NCI-H1694 (cell line): ENCODE measurements at places on chromosomes 5 and 9.

DNA sequence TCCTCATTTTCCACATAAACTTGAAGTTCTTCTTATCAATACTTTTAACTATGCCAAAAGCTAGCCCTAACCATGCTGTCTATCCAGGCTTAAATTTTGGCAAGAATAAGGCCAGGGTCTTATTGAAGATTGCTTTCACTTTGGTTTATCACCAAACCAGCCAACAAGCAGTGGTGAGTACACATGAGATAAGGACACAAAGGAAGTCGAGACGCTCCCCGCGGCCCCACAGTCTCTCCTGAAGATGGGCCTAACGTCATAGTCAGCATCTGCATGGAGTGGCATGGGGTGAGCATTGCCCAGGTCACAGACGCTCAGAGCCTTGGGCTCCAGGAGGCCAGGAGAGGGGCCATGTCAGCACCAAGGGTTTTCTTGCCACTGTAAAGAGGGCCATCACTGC, 80.3 kb downstream of the ATPSCKMT start:
- DNase-seq: no peak

DNA sequence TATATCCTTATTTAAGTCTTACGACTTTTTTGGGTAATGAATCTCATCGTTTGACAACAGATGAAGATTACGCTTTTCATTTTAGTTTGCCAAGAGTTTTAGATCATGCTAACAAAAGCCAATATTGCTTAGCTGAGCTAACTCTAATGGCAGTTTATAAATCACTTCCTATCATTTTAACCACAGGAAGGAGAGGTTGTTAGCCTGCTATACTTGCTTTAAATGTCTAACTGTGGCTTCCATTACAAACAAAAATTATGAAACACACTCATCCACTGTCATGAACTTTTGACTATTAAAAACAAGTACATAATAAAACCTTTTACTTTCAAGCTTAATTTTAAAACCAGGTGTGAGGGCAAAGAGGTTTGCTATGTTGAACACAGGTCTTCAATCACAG, 53.7 kb upstream of the ANKH start:
- DNase-seq: no peak

DNA sequence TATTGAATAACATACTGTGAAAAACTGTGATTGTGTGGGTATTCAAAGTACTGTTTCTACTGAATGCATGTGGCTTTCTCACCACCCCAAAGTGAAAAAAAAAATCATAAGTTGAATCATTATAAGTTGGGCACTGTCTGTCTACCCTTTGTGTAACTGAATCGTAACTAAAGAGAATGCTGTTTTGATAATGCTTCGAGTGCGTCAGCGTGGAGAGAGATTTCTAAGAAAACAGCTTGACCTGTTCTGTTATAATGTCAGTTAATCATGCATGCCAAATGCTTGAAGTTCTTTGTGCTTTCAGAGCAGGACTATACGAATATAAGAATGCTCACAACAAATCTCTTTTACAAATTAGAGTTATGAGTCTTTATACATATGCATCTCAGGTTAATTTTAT, 148.8 kb upstream of the SGCD start:
- no peak for DNase-seq

GRCh38 chr9:11992866-11993265, 700.3 kb upstream of the TYRP1 start:
- no peak for DNase-seq

GRCh38 chr9:2621722-2622460, at the start of gene VLDLR:
TSS of gene VLDLR (plus strand) at chr9:2621787. CDS start at chr9:2622190, 403 bp downstream.
- DNase-seq: no peak

GRCh38 chr5:132760049-132760420, 12.8 kb downstream of the CCNI2 start:
- no peak for DNase-seq

- no peak for DNase-seq
These were observed 2054.0 kb upstream of the NUDT12 start for GRCh38 chr5:105616599-105616998.

GRCh38 chr5:167573370-167574127, 717.9 kb upstream of the WWC1 start:
- peak; percentile 67 for DNase-seq

DNA sequence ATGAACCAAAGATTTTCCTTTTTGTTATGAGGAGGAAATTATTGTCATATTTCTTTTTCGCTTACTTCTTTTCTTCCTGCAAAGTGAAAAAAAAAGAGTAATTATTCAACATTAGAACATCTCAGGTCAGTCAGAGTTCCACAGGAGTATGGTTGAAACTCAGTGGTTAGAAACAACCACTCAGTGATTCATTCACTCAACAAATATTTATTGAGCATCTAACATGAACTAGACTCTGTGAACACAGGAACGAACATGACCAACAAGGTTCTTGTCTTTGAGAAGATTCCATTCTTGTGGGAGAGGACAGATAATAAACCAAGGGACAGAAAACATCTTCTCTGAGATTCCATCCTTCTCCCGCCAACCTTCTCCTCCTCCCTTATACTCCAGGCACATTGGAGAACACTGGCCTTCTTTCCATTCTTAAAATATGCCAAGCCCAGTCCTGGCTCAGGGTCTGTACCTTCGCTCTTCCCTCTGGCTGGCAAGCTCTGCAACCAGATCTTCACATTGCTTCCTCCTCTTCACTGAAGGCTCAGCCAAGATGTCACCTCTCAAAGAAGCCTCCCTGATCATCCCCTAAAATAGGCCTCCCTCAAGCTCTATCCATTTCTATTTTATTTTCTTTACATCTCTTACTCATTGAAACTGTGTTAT, 6.8 kb upstream of the GRAMD2B start:
- no peak for DNase-seq

- no peak for DNase-seq
These were observed 1178.6 kb upstream of the CDH9 start for GRCh38 chr5:28216939-28217360.

DNA sequence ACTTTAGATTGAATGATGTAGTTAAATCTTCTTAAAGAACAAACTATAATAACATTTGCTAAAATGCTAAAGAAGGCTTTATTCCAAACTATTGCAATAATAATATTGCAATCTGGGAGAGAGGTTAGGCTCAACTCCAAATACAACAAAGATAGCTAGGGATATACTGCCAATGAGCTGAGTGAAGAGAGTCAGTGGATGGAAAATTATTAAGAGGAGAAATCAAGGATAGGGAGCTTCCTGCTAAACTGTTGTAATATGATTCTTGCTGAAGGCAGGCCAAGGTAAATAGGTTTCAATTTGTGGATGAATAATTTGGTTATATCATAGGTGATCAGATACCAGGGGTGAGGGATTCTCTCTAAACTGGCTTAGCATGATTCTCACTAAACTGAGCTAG, 1651.5 kb downstream of the EFNA5 start:
- no peak for DNase-seq

DNA sequence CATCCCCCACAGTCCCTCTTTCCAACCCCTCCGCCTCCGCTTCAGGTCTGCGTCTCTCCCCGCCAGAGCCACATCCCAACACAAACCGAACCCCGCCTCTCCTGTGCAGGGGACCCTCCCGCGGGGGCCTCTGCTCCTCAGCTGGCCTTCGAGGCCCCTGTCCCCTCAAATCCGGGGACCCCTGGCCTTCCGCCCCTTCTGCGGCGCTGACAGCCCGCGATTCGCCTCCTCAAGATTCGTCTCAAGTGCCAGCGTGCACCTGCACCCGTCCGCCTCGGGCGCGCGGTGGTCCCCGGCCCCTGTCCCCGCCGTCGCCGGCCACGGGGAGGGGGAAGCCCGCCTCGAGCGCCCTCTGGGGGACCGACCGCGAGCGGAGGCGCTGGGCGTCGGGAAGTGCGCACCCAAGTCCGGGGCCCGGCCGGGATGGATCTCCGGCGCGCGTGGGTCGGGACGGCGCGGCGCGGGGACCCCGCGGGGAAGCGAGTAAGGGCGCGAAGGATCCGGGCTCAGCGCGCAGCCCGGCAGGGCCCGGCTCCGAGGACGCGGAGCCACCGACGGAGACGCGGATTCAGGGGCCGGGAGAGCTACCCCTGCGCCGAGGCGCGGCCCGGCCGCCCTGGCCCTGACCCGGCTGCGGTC, 623 bp downstream of the FLT4 start:
- DNase-seq: no peak

DNA sequence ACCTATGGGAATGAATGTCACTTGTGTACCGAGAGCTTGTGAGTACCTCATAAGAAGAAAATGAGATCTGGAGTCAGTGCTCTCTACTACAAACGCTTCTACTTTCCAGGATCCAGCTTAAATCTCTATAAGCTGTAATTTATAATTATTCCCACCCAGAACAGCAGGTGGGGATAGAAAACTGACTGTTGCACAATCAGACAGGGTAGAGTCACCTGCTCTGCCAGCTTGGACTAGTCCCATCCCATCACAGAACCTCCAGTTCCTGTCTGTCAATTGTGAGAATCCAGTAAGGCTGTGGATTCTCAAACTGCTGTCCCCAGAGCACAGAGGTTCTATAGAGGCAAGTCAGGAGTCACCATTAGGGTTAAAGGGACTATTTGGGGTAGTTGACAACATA, 2.0 kb downstream of the SPINK7 start:
- no peak for DNase-seq

- DNase-seq: no peak
These were observed 72.1 kb upstream of the RASA1 start for GRCh38 chr5:87195616-87196015.

- no peak for DNase-seq
These were observed 120.0 kb upstream of the KLF4 start for GRCh38 chr9:107609547-107609946.

GRCh38 chr5:54234304-54234933, 76.0 kb downstream of the ARL15 start:
- peak; percentile 2 for DNase-seq

GRCh38 chr5:404666-405241, 38.2 kb upstream of the EXOC3 start:
- no peak for DNase-seq

DNA sequence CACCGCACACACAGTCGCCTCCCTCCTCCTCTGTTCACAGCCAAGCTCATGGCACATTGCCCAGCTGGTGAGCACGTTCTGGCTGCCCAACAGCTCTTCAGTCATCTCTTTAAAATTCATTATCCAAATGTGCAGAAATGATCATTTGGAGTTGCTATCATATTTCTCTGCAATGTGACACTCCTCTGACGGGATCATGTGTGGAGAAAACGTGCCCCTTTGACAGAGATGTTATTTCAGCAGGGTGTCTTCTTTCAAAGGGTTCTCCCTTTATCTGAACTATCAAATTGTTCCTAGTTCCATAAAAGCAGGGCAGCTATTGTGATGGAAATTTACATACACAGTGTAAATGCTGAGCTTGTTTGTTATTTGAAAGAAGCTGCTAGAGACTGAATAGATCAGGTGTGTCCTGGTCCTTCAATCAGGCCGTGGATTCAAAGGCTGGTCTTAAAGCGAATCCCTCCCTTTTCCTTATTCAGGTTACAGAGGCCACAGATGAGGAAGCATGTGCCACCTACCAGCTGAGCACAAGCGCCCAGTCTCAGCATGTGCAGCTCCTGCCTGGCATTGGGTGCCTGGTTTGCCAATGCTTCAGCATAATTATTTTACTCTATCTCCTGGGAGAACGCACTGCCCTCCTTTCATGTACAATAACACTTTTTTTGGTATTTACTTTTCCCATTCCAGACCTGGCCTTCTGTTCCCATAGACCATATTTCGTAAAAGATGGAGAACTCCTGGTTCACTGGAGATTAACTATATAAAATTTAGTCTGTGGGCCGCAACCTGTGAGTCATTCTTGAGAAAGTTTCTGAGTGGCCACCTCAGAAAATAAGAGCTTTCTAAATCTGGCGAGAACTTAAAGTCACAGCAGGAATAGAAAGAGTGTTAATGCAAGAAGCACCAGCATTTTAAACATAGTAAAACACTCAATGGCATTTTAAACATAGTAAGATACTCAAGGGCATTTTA, 433.7 kb downstream of the ENC1 start:
- peak; percentile 73 for DNase-seq

DNA sequence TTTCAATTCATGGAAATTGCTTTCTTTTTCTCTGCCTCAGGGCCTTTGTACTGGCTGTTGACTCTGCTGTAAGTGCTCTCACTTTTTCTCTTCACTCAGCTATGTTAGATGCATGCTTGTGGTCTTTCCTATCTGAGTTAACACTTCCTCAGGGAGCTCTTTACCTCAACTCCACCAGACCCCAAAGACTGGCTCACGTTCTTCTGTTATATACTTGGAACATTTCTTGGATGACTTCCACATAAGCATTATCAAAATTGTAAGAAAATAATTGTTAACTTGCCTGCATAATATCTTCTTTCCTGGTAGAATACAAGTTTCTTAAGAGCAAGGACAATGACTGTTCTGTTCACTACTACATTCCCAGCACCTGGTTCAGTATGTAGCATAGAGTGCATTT, 455.9 kb downstream of the EBF1 start:
- no peak for DNase-seq

- no peak for DNase-seq
These were observed 493.7 kb downstream of the ZNF608 start for GRCh38 chr5:124252747-124253146.

- no peak for DNase-seq
These were observed 308.9 kb upstream of the PTPRD start for GRCh38 chr9:10921671-10922070.

GRCh38 chr9:14372437-14373335, 58.7 kb upstream of the NFIB start:
- DNase-seq: no peak

GRCh38 chr5:111755942-111756381, 1.0 kb downstream of the NREP start:
- peak; percentile 47 for DNase-seq

DNA sequence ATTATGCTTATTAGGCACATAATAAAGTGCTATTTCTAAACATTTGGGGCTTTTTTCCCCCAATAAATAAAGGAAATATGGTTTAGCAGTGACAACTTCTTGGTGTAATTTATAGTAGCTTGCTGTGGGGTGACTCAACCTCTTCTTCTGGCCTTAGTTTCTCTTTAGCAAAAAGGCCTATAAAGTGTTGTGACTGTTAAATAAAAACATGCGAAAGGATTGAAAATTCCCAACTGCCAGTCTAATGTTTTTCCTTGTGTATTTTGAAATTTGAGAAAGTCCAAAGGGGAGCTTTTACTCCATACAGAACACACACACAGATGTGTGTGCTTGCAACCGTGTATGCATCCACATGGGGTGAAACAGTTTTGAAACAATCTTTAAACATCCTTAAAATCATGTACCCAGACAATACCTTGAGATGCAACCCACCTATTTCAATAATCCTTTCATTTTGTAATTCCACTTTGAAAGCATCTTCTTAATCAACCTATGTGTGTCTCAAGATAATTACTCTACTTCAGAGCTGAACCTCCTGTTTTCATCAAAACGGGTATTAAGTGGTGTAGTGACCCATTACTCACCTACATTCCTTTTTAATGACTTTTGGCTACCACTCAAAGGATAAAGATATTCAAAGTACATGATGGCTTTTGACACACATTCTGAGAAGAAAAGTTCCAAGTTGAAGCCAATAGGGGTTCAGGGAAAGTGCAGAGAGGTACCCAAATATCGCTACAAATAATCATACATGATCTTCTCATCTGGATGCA, 123.8 kb downstream of the DROSHA start:
- no peak for DNase-seq
